ENCODE measurements at places on chromosomes 13 and 19.

DNA sequence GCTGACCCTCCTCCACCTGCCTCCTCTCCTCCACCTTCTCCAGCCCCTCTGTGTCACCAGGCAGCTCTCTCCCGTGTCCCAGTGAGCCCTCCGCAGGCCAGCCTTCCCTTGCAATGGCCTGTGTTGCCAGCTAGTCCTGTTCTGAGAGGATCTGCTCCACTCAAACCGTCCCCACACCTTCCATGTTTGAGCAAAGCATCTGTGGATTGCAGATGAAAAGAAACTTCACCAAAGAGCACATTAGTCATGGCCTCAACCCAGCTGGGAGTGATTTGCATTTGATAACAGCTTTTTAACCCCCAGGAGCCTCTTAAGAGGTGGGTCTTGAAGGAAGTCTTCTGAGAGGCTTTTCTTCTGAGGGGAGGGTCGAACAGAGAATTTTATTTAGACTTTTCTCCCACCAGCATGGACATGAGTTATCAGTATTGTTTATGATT, 72.8 kb downstream of the COL4A2 start:
- DNase-seq = peak; percentile 73

- no peak for DNase-seq
These were observed 406.2 kb downstream of the KLF5 start for GRCh38 chr13:73464758-73465616.

- peak; percentile 85 for DNase-seq
These were observed at the start of gene ZNF665 for GRCh38 chr19:53192771-53193534. Gene ZNF665, minus strand, starts transcription at chr19:53193358. Its CDS starts 10,460 bp downstream, at chr19:53182898.

- DNase-seq = no peak
These were observed 425.7 kb downstream of the KLF12 start for GRCh38 chr13:73708393-73708985.

GRCh38 chr13:43665388-43665787, 121.4 kb downstream of the ENOX1 start:
- DNase-seq = no peak

DNA sequence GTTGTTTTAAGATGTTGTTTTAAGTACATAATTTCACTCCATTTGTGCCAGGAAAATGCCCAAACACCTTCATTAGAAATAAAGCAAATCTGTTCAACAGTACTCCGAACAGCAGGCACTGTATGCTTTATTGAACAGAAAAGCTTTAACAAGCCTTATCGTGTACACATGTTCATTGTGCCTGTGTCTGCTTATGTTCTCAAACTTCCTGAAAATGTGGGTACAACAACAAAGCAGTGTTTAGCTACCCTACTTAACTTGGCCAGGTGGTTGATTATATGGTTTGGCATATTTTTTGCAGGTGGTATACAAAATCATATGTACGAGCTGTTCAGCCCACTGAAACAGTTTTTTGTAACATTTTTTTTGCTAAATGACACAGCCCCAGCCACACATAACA, 718.0 kb downstream of the DACH1 start:
- DNase-seq = no peak

GRCh38 chr19:3693025-3693925, 7.0 kb downstream of the PIP5K1C start:
- no peak for DNase-seq

GRCh38 chr19:5889288-5889971, 14.2 kb downstream of the NDUFA11 start:
- peak; percentile 52 for DNase-seq

- DNase-seq = no peak
These were observed 1636.1 kb downstream of the SLITRK5 start for GRCh38 chr13:89307278-89307677.

GRCh38 chr19:325937-326565, 18.5 kb downstream of the MIER2 start:
- no peak for DNase-seq

DNA sequence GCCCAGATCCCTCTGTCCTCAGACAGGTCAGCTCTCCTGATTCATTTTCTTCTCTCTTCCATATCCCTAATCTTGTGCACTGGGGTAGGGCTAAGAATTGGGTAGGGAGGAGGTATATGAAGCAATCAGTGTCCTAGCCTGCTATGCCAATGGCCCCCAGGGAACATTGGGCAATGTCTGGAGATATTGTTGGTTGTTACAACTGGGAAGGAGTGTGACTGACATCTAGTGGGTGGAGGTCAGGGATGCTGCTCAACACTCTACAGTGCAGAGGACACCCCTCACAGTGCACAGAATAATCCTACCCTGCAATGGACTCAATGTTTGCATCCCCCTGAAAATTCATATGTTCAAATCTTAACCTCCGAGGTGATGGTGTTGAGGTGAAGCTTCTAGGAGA, 57.5 kb downstream of the CPAMD8 start:
- peak; percentile 32 for DNase-seq

- no peak for DNase-seq
These were observed 23.8 kb upstream of the TMEM255B start for GRCh38 chr13:113735194-113735593.

DNA sequence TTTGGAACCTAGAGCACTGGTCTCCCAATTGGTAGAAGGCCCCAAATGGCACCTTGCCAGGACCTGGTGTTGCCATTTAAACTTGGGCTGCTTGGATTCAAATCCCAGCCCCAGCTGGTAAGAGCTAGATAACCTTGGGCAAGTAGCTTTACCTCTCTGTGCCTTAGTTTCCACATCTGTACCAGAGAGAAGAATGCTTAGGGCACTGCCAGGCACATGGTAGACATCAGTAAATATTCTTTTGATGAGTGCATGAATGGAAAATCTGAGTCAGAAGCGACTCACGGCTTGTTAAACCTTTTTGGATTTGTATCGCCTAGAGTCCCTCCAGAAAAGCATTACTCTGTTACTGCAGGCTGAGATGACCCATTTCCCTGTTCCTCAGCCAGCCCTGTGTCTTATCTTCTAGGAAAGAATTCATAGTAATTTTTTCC, 90.9 kb downstream of the SIPA1L3 start:
- DNase-seq = no peak

DNA sequence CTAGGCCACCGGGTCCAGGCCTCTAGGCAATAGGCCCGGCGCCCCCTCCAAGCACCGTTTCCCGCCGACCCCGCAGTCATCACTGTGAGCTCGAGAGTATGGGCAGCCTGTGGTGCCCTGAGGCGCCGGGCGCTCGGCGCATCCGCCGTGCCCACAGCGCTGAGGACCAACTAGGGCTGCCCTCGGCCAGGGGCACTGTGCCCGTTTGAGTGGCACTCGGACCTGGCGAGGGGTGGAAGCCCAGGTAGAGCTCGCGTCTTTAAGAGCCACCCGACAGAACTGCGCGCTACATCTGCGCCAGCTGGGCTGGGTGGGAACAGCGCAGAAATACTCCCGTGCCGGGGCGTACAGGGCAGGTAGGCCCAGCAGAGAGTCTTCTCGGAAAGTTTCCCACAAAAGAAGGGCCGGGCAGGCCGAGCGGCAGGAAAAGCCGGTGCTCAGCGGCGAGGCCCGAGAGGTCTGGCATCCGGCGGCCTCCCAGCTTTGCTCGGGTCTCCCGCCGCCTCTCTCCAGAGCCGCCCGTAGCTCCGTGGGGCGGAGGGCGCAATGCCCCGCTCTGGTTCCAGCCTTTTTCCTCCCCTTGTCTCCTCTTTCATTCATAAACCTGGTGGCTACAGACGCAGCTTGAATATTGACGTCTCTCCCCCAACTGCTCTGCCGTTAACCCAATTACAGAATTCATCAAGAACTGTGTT, 5.4 kb upstream of the SOX1 start:
- peak; percentile 41 for DNase-seq

- no peak for DNase-seq
These were observed 159.5 kb upstream of the STARD13 start for GRCh38 chr13:33445024-33445423.

GRCh38 chr13:75968103-75968838, 332.1 kb downstream of the LMO7 start:
- DNase-seq = no peak

GRCh38 chr13:34155931-34156607, 338.1 kb downstream of the RFC3 start:
- DNase-seq = peak; percentile 34

- peak; percentile 20 for DNase-seq
These were observed 23.1 kb downstream of the TBC1D4 start for GRCh38 chr13:75458696-75459422.

DNA sequence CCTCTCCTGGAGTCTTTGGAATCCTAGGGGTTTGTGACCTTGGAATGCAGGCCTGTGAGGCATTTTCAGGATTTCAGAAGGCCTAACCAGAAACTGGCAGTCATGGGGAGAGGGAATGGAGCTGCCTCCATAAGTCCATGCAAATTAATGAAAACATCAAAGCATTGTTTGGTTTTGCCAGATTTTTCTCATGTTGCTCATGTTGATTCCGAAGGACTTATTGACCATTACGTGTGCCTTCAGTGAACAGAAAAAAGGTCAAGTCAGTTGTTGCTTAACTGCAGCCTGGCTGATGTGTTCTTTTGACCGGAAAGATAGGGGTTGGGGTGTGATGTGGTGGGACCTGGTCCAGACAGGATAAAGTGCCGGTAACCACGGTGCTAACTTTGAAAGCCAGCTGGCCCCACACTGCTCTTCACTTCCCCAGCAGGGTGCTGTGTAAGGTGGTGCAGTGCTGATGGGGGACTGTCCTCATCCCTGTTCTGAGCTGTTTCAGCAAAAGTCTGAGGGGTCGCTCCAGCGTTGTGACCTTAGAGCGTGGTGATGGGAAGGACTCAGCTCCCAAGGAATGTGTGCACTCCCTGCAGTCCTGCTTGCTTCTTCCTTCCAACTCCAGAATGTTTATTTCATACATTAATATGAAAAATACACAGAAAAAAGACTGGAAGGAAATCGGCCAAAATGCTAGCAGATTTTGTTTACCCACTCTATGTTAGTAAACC, 3.5 kb downstream of the RNF113B start:
- DNase-seq = peak; percentile 71

DNA sequence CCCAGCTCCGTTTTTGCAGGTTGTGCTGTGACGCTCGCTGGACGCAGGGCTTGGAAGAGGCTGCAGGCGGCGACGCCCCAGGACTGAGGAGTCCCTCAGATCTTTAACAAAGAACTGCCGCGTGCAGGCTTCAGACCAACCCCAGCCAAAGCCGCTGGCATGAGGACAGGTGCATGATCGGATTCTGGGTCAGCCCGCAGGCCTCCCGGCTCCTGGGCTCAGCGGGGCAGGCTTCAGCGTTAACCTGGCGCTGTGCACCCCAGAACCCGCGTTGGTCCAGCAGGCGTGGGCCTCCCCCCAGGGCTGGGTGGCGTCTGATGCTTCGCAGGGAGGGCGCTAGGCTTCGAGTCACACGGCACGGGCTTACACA, 920 bp upstream of the TIMM13 start:
- DNase-seq = peak; percentile 79

DNA sequence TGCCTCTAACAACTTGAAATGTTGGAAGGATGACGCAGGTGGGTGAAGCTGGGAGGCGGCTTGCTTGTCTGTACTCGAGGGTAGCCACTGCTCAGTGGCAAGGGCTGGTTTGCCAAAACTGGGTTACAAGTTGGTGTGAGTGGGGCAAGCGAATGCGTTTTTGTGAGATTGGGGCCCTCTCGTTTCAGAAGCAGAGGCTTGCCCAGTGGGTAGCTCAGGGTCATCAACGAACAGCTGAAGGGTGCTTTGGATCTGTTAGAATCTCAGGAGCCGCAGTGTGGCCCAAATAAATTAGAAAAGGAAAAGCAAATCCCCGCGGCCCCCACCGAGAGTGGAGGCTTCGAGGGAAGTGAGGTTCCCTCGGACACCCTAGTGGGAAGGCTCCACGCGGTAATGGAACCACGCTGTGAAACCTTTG, 7.3 kb downstream of the ATP4B start:
- no peak for DNase-seq

- peak; percentile 65 for DNase-seq
These were observed 21.0 kb upstream of the SPRY2 start for GRCh38 chr13:80361883-80362327.

DNA sequence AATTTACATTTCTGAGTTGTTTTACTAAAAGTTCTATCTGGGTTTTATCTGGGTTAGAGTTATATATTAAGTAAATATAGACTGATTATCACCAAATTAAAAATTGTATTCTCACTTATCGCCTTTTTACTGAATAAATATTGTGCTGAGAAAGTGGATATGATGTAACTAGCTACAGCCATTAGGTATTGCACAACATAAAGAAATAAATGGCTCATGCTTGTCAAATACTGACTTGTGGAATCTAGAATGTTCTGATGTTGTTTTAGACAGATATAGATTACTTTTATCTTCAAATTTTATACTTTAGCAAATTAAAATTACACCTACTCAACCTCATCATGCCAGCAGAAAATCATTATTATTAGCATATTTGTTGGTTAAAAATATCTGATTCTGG, 1277.1 kb upstream of the MIR17HG start:
- DNase-seq = no peak

GRCh38 chr13:51849145-51850101, 4.4 kb upstream of the TMEM272 start:
- peak; percentile 91 for DNase-seq

DNA sequence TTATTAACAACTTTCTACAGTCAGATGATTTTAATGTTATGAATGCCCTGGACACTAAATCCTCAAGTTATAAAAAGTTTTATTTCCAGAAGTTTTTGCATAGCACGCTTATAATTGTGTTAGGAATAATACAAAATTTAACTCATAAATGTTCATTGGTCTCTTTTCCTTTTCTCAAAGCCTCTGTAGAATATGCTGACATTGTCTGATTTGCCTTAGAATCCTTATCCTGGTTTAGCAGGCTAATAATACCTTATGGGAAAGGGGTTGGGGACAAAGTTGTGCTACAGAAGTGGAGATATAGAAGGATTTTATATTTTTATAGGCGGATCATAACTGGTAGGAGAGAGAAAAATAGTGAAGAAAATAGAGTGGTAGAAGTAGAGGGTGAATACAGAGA, 1739.6 kb downstream of the OLFM4 start:
- no peak for DNase-seq

- no peak for DNase-seq
These were observed 389.3 kb downstream of the DACH1 start for GRCh38 chr13:71477735-71478134.

GRCh38 chr19:58374200-58374599, 6.6 kb downstream of the ZNF837 start:
- no peak for DNase-seq

DNA sequence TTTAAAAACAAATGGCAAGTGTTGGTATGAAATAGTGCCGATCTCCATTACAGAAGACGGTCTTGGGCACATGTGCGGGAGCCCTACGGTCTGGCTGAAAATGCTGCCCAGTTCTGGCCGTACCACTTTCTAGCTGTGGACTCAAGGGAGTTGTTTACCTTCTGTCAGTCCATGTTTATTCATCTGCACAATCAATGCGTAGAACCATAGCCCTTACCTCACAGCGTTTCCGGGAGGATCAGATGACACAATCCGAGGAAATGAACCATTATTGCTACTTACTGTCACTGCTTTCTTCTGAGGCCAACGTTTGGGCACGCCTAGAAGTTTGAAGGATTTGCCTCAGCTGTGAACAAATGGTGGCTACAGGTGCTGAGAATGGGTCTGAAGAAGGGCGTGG, 31.2 kb downstream of the GADD45B start:
- no peak for DNase-seq
